ENCODE measurements at places on chromosomes 5 and 9. TPM values are rescaled to one million over a fixed set of nuclear protein-coding genes. Genes with fewer than 3 reads are reported as not detected.

The NEUROG1 gene
- total RNA-seq, result not detected

The C5orf63 gene
- total RNA-seq, result 4.6 TPM

The PMPCA gene
- 50.5 TPM for total RNA-seq

The INSL6 gene
- not detected for total RNA-seq

The PROB1 gene
- total RNA-seq, result 0.25 TPM

The NUTM2F gene
- total RNA-seq, result not detected

The SERF1A gene
- total RNA-seq, result 0.37 TPM

The C6 gene
- total RNA-seq, result 286 TPM

The FGD3 gene
- total RNA-seq, result 2.4 TPM

The PDZD2 gene
- total RNA-seq, result 0.53 TPM

The BTNL3 gene
- not detected for total RNA-seq

The LHFPL2 gene
- total RNA-seq, result 11.8 TPM

The OTP gene
- not detected for total RNA-seq
